ENCODE measurements at places on chromosomes 4 and X.

DNA sequence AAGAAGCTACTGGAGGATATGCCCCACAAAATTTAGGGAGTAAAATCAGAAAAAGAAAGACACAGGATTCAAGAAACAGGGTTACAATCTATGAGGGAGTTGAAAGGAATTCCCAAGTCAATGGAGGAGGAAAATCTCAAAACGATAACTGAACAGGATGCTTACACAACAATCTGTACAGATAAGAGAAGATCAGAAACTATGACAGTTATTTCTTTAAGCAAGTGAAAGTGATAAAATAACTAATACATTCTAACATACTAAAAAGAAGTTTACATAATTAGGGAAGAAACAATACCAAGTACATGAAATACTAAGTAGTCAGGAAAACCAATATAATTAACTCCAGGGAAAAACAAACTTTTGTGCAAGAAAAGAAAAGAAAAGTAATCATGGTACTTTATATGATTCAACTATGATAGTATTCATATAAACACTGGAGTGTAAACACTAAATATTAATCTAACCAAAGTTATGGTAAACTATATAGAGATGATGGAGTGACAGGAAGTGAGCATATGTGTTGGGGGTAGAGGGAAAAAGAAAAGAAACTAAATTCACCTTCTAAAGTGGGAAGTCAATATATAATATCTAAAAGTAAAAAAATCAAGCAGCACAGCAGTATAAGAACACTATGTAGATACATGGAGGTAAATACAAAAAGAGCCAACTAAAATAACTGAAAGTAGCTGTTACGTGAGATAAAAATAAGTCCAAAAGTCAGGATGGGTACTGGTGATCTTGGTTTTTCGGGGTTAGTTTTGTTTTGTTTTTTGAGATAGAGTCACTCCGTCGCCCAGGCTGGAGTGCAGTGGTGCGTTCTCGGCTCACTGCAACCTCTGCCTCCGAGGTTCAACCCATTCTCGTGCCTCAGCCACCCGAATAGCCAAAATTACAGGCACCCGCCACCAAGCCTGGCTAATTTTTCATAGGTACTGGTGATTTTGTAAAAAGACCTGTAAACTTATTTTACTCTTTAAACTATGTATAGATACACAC lies 99.3 kb downstream of the TEX11 start:
- DNase-seq: no peak

DNA sequence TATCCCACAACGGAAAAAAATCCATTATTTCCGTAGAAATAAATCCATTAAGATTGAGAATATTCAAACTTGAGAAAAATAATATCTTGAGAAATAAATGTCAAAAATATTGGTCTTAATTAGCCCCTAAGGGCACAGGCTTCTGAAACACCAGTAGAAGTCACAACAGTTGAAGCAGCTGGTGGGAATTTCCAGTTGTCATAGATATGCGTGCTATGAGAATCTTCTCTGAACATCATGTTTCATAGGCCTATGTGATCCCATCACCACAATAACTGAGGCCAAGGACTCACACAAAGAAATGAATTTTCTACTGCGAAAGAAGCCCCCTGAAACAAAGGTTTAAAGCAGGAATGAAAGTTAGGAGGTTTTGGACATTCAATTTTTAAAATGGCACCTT lies 292.0 kb downstream of the DTHD1 start:
- no peak for DNase-seq

DNA sequence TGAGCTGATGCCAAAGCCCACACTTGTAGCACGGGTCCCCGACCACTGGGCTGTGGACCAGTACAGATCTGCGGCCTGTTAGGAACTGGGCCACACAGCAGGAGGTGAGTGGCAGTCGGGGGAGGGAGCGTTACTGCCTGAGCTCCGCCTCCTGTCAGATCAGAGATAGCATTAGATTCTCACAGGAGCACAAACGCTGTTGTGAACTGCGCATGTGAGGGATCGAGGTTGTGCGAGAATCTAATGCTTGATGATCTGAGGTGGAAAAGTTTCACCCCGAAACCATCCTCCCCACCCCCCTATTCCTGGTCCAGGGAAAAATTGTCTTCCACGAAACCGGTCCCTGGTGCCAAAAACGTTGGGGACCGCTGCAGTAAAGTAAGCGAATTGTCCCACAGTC lies 292.0 kb downstream of the DCTD start:
- DNase-seq: no peak

- no peak for DNase-seq
Measured at GRCh38 chrX:19814240-19814639, 73.2 kb downstream of the SH3KBP1 start.

- DNase-seq: no peak
Measured at GRCh38 chrX:51461053-51462044, 35.0 kb downstream of the NUDT11 start.

- DNase-seq: no peak
Measured at GRCh38 chr4:47535567-47536147, 50.6 kb downstream of the ATP10D start.

- DNase-seq: peak; percentile 83
Measured at GRCh38 chr4:86033171-86033570, 326.7 kb downstream of the MAPK10 start.

DNA sequence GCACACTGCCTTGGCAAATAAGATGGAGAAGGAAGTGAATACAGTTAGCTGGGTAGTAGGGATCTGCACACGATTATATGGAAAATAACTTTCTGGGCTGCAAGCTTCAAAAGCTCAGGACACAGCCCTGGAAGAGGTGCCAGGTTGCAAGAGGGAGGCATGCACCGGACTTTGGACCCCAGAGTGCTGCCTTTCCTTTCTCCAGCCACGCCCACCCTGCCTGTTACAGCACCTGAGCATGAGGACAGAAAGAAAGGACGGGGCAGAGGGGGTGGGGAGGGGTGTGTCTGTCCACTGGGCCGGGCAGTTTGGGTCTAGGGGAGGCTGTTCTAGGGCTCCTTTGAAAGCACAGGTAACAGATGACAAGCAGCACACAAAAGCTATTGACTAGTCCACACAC lies 152.8 kb downstream of the ENPP6 start:
- no peak for DNase-seq

DNA sequence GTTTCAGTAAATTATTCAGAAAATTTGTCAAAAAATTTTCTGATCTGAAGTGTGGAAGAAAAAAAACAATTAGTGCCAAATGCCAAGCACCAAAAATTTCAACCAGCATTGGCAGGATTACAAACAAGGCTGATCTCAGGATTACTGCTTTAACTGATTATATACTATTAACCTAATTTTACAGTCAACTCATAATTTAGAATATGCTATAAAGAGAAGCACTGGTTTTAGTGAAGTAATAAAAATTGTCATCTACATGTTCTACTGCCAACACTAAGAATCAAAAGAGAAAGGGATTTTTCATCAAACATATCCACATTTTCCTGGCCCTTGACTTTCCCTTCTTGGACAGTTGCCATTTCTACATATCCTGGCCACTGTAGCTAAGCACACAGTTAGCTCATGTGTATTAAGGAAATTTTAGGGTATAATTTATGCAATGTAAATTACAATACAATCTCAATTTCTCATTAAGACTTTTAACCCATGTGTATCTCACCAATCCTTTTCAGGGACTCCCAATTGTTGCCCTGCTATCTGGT lies 33.8 kb downstream of the THOC2 start:
- DNase-seq: no peak

GRCh38 chr4:73762409-73762808 lies 22.0 kb downstream of the CXCL8 start:
- no peak for DNase-seq

DNA sequence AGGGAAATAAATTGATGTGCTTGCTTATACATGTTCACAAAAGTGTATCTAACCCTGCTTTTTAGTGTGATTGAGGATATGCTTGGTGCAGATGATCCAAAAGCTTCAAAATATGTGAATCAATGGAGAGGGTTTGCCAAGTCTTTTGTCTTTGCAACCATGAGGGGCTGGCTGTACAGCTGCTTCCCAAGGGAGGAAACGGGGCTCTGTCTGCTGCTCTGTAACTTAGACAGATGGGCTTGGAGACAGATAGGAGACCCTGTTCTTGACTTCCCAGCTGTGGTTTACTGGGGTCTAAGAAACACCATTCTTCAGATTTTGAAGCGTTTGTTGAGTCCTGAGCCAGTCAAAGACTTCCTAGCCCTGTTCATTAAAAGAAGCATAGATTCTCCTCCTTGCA lies 152.3 kb downstream of the DCLK2 start:
- DNase-seq: no peak

- no peak for DNase-seq
Measured at GRCh38 chr4:1767770-1768366, 25.2 kb upstream of the FGFR3 start.

GRCh38 chr4:101785486-101785885 lies 5.0 kb upstream of the BANK1 start:
- no peak for DNase-seq

DNA sequence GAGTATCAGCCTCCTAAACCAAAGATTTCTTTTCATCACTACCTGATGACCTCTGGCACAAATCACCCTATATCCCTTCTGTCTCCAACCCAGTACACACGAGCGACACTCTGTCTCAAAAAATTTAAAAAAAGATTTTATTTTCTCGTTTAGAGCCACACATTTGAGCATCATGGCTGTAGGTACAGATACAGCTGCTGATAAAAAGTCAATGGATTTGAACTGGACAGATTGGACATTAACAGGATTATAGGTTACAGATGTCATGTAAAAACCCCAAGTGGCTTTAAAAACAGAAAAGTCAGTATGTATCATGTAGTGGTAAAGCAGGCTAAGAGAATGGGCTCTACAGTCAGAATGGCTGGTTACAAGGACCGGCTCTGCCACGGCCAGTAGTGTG lies 171.1 kb downstream of the SCFD2 start:
- no peak for DNase-seq

DNA sequence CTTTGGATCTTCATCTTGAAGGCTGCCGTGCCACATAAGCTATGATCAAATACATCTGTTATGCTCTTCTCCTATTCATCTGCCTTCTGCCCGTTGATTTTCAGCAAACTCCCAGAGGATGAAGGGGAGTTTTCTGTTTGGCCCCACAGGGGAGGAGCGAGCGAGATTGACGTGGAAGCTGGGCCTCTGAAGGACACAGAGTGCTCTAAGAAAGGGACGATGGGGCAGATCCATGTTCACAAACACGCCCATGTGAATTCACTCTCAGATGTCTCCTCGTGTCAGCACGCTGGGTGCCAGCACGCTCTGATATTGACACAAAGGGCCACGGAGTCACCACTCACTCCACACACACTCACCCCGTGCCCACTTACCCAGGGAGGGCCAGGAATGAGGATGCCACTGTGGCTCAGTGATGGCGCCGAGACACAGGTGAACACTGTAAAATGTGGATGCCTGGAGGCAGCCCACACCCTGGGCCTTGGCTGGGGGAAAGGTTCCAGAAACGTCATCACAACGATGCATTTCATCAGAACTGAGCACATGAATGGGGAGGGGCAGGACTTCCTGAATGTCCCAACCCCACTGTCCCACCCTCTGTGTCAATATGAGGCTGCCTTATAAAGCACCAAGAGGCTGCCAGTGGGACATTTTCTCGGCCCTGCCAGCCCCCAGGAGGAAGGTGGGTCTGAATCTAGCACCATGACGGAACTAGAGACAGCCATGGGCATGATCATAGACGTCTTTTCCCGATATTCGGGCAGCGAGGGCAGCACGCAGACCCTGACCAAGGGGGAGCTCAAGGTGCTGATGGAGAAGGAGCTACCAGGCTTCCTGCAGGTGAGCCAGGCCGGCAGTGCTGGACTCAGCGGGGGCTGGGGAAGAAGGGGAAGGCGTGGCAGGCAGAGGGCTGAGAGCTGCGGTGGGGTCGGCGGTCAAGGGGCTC lies at the start of gene S100P:
S100P (plus strand) TSS at position 648 of the 946 bp plus-strand sequence; CDS start at position 703, 55 bp downstream.
- no peak for DNase-seq

DNA sequence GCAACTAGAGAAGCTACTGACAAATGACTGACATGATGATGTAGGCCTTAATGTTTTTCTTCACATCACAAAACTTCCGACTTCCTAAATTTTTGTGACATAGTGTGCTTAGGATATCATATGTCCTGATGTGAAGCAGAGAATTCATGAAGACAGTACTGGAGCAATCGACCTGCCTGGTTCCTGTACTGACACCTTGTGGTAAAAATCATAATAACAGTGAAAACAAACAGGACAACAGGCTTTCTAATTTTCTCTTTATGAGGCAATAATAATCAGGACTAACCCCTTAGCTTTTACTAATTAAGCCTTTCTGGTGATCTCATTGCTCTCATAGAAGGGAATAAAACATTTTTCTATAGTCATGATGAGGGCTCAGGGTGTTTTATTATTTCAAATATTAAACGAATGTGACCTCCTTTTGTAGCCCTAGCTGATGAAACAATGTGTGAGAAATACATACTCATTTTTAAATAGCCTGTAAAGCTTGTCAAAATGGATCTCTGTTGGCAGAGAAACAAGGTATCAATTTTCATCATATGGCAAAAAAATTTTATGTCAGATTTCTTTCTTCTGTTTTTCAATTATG lies 158.4 kb downstream of the TENT5D start:
- DNase-seq: no peak

- DNase-seq: peak; percentile 97
Measured at GRCh38 chr4:109559983-109560686, at the start of gene MCUB. Gene MCUB (plus strand): TSS chr4:109560246. CDS start chr4:109560338, 92 bp downstream.

DNA sequence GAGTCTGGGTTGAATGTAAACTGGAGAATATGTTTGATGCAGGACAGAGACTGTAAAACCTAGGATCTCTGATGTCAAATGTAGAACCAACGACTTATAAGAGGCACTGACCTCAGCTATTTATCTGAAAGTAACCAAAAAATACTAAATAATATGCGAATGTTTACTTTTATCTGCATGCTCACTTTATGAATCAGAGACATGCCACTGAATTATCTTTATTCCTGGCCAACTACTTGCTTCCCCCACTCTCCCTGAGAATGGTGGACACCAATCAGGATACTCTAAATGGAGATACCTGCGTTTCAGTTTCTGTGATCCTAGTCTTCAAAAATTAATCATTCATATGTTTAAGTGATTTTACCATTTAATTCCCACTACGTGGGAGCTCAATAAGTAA lies 1038.4 kb upstream of the PABPC4L start:
- DNase-seq: no peak

DNA sequence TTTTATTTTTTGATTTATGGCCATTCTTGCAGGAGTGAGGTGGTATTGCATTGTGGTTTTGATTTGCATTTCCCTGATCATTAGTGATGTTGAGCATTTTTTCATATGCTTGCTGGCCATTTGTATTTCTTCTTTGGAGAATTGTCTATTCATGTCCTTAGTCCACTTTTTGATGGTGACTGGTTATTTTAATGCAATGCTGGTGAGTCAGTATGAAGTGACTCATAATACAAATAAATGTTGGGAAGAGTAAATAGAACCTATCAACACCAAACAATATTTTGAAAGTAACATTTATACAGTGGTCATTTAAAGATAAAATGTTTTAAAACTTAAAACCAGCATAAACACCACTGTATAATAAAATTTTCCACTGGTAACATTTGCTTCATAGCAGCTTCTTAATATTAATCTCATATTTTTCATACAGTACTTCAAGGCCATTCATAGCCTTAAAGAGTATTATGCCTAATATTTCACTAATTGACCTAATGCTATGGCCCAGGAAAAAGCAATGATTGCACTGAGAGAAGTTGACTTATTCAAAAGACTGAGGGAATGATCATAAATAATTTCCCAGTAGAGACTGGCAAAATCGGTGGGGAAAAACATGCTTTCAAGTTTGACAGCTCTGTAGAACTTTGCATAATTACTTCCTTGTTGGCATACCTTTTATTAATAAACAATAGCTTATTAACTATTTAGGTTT lies 33.9 kb downstream of the CASK start:
- DNase-seq: no peak

GRCh38 chrX:1788300-1788911 lies 173.5 kb downstream of the ASMT start:
- no peak for DNase-seq

GRCh38 chrX:82218361-82218760 lies 1016.5 kb downstream of the SH3BGRL start:
- DNase-seq: no peak

All from posterior vena cava (tissue), 2 donors.